ENCODE measurements at places on chromosomes 1 and 21.

GRCh38 chr1:221039616-221040015 lies 160.4 kb downstream of the HLX start:
- no peak for DNase-seq

GRCh38 chr1:221961532-221962292 lies 219.8 kb upstream of the DUSP10 start:
- peak; percentile 14 for DNase-seq

GRCh38 chr1:247373721-247374141 lies 42.1 kb upstream of the ZNF496 start:
- no peak for DNase-seq

DNA sequence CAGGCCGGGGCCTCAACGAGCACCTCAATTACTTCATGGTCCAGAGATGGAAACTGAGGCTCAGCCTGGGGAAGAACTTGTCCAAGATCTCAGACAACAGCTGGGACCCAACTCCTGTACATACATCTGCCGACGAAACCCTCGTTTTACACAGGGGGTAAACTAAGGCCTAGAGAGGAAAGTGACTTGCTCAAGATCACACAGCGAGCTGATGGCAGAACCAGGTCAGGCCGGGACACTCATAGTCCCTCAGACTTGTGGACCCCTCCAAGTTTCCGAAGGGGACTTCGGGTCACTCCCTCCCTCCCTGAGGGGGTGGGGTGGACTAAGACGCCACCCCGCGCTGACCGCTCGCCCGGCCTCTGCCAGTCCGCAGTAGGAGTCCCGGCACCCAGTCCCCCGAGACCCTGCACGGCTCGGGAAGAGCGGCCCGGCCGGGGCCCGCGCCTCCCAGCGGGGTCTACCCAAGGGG lies 430 bp downstream of the WASF2 start:
- DNase-seq, result no peak

- no peak for DNase-seq
These were observed 1.8 kb upstream of the ADAMTS1 start for GRCh38 chr21:26847002-26847401.

GRCh38 chr1:190323530-190323929 lies 154.1 kb downstream of the BRINP3 start:
- DNase-seq, result no peak

DNA sequence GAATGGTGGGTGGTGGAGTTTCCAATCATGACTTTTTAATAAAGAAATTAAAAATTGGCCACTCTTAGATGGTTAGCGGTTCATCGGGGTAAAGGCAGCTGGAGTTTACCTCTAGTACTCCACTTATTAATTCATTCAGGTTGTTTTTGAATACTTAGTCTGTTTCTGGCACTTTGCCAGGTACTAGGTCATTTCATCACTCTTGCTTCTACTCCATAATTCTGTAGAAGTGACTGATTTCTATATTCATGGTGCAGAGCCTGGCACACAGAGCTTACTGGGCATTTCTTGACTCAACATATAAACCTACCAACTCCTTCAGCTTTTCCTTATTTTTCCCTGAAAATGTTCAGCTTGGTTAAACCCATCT lies 31.5 kb downstream of the FOXD2 start:
- DNase-seq, result no peak

- DNase-seq, result no peak
These were observed 321.7 kb upstream of the USP25 start for GRCh38 chr21:15408089-15408488.

DNA sequence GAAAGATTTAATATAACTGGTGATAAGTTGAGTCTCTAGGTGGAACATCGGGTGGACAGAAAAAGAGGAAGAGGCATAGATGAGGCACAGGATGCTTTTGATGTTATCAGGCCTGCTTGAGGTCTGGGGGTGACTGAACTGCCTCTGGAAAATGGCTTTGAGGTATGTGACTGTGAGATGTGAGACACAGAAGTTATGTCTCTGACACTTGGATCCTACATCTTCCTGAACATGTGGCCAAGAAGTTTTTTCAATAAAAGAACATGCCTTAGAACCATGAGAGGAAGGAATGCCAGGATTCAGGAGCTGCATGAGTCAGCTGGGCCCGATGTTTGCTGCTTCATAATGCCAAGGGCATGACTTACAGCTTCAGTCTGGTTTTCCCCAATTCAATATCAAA lies 11.5 kb upstream of the AIM2 start:
- DNase-seq, result peak; percentile 53

- DNase-seq, result no peak
These were observed 2.4 kb downstream of the KLHDC9 start for GRCh38 chr1:161100556-161100955.

DNA sequence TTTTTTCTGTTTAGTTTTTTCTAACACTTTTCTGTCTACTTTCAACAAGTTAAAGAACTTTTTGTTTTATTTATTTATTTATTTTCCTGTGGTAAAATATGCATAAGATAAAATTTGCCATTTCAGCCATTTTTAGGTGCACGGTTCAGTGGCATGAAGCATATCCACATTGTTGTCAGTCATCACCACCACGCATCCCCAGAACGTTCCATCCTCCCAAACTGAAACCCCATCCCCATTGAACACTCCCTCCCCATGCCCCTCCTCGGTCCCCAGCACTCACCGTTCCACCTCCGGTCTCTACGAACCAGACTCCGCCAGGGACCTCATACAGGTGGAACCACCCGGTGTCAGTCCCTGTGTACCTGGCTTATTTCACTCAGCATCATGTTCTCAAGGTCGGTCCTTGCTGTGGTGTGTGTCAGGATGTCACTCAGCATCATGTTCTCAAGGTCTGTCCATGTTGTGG lies 118.1 kb downstream of the SIK1 start:
- DNase-seq, result no peak

DNA sequence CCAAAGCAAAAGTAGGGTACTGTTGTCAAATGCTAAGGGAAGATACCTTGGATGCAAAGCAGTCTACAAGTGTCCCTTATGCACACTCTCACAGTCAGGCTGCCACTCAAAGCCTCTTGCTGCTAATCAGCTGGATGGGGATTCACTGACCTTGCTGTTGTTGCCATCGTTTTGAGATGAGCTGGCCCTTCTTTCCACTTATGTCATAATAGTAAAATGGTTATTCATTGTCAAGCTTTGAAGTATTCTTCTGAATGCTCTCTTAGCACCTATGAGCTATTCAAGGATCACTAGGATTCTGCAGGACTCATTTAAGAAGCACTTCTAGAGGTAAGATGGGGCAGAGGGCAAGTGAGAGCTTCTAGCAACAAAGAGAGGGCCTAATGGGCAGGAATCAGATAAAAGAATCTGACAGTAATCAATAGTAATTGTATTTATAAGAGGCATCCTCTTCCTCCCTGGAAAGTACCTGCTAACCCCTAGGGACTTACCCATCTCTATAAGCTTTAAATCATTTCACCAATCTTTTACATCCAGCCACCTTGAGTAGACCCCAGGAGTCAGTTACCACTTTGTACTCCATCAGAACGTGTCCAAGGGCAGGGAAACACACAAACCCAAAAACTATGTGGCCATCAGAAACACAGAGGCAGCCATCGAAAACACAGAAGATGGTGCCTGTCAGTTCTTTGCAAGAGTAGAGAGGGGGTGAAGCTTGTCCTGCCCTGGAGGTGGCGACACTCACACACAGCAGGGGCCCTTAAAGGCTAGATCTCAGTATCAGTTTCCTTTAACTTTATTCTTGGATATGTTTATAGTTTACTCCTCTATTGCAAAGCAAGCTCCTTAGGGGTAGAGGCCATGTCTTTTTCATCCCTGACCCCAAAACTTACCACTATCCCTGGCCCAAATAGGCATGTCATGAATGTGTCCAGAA lies 103.7 kb upstream of the NFIA start:
- peak; percentile 53 for DNase-seq

DNA sequence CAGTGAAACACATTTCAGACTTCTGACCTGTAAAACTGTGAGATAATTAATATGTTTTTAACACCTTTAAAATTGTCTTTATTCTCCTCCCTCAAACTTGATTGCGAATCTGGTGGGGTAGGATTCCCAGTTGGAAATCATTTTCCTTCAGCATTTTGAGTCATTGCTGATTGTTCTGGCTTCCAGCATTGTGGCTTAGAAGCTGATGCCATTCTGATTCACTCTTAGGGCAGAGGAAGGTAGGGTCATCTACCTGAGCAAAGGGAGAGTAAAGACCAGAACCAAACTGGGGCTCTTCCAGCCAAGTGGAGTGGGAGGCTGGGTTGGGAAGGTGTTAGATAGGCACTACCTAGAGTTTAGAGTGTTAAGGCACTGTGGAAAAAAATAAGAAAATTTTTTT lies 61.2 kb downstream of the MPZL1 start:
- no peak for DNase-seq

DNA sequence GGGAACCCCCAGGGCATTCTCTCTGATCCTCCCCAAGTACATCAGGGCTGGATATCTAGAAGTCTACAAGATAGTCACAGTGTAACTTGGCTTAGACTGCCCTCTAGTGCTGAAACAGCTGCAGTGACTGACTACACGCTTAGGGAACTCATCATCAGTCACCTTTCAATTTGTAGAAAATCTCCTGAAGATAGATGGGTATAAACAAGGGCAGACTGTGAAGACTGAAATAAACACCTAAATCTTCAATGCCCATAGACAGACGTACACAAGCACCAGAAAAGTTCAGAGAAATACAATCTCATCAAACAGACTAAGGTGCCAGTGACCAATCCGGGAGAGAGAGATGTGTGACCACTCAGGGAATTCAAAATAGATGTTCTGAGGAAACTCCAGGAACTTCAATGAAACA lies 46.6 kb downstream of the PACC1 start:
- DNase-seq, result peak; percentile 77

GRCh38 chr1:179002552-179003345 lies 22.9 kb upstream of the FAM20B start:
- DNase-seq, result peak; percentile 51

- DNase-seq, result no peak
These were observed 31.3 kb upstream of the BTG2 start for GRCh38 chr1:203273869-203274602.

DNA sequence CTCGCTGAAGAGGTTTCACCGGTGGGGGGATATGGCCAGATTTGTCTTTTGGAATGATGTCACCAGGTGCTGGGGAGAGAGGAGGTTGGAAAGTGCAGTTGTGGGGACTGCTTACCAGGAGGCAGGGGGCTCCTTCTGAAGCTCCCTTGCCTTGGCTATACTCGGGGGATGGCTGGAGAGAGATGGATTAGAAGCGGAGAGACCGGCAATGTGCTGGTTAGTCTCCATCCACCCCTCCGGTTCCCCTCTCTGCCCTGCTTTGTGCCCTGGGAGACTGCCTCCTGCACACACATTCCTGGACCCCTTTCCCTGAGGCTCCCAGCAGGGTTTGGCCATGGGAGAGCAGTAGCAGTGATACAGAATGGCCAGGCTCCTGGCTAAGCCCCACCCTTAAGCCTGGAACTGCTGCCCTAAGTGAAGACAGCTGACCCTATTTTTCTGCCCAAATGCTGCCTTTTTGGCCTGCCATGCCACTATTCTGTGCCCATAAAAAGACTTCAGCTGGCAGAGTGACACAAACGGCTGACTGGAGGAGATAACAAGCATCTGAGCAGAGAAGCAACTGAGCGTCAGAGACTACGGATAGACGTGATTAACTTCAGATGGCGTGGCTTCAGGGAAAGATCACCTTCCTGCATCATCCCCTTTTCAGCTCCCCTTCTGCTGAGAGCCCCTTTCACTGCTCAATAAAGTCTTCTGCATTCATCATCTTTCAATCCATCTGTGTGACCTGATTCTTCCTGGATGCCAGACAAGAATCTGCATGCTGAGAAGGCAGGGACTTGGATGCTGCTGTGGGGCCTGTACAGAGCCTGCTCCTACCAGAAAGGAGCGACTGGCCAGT lies 14.5 kb upstream of the VPS13D start:
- DNase-seq, result no peak

- DNase-seq, result no peak
These were observed 141.9 kb upstream of the MAP1LC3C start for GRCh38 chr1:242140836-242141235.

DNA sequence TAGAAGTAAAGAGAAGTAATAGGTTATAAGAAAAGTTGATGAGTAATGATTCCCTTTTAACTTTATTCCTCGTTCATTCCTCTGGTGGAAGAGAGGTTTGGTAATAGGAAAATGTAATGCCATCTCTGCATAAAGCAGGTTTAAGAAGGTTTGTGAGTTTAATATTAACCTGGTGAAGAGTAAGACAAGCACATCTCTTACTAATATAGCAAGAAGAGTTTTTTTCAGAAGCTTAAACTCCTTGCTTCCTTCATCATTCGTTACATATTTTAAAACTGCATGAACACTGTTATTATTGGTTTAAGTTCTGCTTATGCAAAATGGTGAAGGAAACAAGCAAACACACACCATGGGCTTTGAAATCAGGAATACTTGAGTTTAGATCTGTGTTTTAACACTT lies 9.2 kb upstream of the PLA2G4A start:
- DNase-seq, result no peak

DNA sequence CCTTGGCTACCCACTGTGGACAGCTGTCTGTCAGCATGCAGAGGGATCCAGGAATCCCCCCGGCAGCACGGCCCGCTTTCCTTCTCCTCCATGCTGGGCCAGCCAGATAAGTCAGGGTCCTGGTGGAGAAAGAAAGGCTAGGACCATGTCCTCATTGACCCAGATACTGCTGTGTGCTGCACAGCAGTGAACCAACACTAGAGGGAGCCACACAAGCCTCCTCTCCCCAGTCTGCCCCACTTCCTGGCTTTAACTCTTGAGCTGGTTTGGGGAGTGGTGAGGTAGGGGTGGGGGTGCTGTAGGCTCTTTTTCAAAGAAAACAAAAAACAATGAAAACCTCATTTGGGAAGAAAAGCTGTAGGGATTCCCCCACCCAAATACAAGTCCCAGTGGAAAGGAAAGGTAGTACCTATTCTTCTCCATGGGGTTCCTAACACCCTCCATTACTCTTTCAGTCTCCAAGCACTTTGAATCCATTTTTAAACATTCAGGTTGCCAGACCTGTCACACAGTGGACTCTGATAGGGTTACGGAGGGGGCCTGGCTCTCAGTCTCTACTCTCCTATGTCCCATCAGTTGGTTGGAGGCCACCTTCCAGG lies 84.9 kb upstream of the CD1D start:
- DNase-seq, result no peak

DNA sequence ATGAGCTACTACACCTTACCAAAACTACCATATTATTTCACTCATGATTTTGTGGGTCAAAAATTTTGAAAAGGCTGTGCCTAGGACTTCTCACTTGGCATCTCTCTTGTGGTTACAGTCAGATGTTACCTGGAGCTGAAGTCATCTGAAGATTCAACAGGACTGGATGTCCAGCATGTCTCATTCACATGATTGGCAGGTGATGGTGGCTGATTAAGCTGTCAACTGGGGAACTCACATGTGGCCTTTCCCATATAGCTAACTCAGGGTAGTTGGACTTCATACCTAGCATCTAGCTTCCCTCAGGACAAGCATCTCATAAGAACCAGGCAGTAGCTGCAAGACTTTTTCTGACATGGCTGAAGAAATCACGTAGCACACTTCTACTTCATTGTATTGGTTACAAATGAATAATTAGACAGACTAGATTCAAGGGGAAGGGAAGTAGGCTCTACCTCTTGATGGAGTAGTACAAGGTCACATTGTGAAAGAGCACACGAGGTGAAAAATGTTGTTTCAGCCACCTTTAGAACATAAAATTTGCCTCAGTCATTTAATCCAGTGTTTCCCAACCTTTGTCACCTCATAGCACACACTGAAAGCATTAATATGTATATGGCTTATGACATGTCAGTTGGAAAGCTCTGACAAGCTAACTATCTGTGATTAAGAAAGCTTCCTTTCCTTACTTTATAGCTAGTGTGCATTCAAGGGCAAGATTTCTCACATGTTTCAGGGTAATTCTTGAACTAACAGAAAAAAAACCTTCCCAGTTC lies 68.0 kb upstream of the PTGFRN start:
- no peak for DNase-seq

GRCh38 chr1:208513799-208514198 lies 269.6 kb upstream of the PLXNA2 start:
- no peak for DNase-seq

GRCh38 chr1:207944571-207944970 lies 33.6 kb upstream of the CD34 start:
- no peak for DNase-seq
